ENCODE measurements at places on chromosomes 5 and 9. TPM values are rescaled to one million over a fixed set of nuclear protein-coding genes. Genes with fewer than 3 reads are reported as not detected.

DNA sequence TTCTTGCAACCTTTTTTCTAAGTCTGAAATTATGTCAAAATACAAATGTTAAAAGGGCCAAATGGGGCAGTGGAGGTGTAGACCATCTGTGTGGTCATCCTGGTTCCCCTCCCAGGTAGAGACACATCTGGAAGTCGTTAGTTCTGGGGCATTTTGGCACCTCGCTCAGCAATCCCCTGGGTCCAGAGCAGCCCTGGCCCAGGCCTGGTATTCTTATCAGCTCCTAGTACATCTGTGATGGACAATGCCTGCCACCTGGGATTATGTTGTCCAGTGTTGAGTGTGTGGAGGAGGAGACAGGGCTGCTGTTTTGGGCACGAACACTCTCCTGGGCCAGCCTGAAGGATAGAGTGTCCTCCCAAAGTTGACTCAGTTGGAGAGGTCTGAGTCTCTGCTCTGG is 74.8 kb downstream of the GADD45G start:
- no peak for DNase-seq
- H3K27me3 ChIP-seq, result no peaks in the 10 kb centered on the region
- H3K27ac ChIP-seq, result no peak overlapping the region
- H3K36me3 ChIP-seq, result no peaks in the 10 kb centered on the region
- H3K4me1 ChIP-seq, result no peaks in the 10 kb centered on the region
- H3K4me3 ChIP-seq, result no peak overlapping the region

DNA sequence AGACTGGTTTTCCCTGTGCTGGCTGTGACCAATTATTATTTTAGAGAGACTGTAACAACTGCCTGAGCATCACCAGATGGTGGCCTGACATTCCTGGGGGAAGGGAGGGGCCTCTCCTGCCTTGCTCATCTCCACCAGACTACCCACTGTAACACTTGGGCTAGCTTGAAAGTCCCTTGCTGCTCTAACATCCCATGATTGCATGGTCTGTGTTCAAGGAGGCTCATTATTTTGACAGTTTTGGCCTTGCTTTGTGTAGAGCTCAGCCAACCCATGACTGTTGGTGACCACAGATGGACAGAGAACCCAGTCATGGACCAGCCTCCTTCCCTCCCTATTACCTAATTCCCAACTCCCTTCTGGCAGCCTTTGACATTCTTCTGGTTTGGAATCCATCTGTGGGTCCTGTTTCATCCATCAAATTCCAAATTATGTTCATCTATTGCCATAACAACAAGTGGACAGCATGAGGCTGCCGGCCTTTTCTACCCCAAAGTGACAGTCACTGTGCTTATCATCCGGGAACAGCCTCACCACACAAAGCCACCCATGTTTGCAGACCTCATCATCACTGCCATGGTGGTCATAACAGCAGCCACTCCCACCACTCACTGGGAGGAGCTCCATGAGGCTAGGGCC is 49.0 kb upstream of the ICE1 start:
- no peaks in the 10 kb centered on the region for H3K27me3 ChIP-seq
- peak; percentile 36 for DNase-seq
- H3K4me1 ChIP-seq, result no peaks in the 10 kb centered on the region

- H3K27ac ChIP-seq, result no peak overlapping the region
- no peaks in the 10 kb centered on the region for H3K27me3 ChIP-seq
- no peak for DNase-seq
- H3K4me1 ChIP-seq, result no peaks in the 10 kb centered on the region
These were observed 117.9 kb downstream of the HCN1 start for GRCh38 chr5:45578270-45578669.

DNA sequence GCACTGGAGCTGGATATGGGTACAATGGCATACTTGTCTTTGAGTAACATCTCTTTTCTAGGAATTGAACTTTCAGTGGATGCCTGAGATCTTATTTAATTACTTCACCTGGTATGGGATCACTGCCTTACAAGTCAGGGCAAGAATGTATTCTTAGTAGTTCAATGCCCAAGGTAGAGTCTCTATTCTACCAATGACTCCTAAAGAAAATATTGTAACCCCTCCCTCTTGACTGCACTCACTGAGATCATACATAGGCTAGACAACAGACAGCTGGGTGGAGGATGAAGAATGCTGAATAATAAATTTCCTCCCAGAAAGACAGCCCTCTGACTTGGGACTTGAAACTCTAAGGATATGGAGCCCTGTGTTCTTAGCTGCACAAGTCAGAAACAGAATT is 1216.3 kb upstream of the ACO1 start:
- H3K4me1 ChIP-seq, result no peaks in the 10 kb centered on the region
- no peaks in the 10 kb centered on the region for H3K27me3 ChIP-seq
- H3K4me3 ChIP-seq, result no peak overlapping the region
- no peak for DNase-seq

GRCh38 chr9:131627326-131627647 is 82.0 kb downstream of the PRRT1B start:
- H3K36me3 ChIP-seq, result no peaks in the 10 kb centered on the region
- H3K27me3 ChIP-seq, result no peaks in the 10 kb centered on the region

DNA sequence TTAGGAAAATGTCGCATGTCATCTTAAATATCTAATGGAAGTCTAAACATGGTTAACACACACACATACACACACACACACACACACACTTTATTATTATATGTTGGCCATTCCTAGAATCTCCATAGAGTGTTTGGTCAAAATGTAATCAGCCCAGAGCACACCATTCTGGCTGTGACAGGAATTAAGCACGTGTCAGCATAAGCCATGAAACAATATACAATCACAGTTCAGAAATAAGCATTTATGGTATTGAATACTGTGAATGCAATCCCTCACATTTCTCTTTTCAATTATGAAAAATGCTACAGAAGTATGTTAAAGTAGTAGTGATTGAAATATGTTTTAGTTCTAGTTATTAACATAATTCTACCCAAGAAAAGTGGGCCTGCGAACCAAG is 611.6 kb downstream of the PRELID2 start:
- DNase-seq, result no peak
- H3K4me3 ChIP-seq, result no peak overlapping the region
- H3K27me3 ChIP-seq, result no peaks in the 10 kb centered on the region
- no peak overlapping the region for H3K27ac ChIP-seq

DNA sequence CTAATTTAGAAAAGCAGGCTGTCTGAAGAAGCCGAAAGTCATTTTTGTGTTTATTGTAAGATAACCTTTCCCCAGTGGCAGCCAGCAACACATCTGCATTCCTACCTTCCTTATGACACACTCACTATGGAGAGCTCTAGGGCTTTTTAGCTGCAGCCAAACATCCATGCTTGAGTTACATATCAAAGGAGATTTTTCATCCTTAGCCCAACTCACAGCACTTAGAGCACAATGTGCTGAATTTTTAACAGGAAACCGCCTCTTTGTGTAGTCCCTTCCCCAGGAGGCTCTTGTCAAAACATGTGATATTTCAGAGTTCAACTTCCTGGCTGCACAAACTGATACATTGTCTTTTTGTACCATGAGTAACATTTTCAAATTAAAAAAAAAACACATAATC is 379.2 kb downstream of the CTNND2 start:
- H3K27me3 ChIP-seq, result no peaks in the 10 kb centered on the region
- peak overlapping the region; percentile 9 for H3K27ac ChIP-seq
- no peak for DNase-seq

- H3K27ac ChIP-seq, result no peak overlapping the region
- no peak overlapping the region for H3K4me3 ChIP-seq
- H3K4me1 ChIP-seq, result no peaks in the 10 kb centered on the region
- no peak for DNase-seq
These were observed 117.2 kb downstream of the BNC2 start for GRCh38 chr9:16753256-16753655.

- DNase-seq, result no peak
- no peak overlapping the region for H3K27ac ChIP-seq
- no peak overlapping the region for H3K4me3 ChIP-seq
- no peaks in the 10 kb centered on the region for H3K27me3 ChIP-seq
- H3K4me1 ChIP-seq, result no peaks in the 10 kb centered on the region
- H3K36me3 ChIP-seq, result no peaks in the 10 kb centered on the region
These were observed 123.9 kb downstream of the RAB3C start for GRCh38 chr5:58706736-58707135.

DNA sequence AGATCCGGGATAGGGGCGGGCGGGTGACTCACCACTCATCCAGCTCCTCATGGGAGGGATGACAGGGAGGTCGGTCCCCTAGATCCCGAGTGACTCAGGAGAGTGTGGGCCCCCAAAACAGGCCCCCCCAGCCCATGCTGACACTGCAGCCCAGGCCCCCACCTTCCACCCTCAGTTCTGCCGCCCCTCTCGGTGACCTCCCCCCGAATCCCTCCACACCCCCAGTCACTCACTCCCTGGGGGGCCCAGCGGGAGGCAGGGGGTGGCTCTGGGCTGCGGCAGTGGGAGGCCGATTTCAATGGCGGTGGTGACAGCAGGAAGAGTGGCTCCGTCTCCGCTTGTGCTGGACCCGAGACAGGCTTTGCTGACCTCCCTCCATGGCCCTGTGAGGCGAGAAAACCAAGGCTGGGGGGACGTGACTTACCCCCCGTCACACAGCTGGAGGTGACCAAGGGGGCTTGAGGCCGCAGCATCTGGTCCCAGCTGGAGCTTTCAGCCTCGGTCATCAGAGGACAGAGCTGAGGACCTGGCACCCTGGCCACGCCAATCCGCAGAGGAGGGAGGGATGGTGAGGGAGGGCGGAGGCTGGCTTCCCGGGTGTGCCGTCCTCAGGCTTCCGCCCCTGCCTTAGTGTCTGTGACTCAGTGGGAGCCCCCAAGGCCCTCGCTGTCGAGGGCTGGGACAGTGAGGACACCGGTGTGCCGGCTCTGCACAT is 9.0 kb downstream of the GPSM1 start:
- peaks cover 39% of the 10 kb centered on the region for H3K4me1 ChIP-seq
- H3K27ac ChIP-seq, result no peak overlapping the region
- H3K27me3 ChIP-seq, result no peaks in the 10 kb centered on the region
- H3K4me3 ChIP-seq, result no peak overlapping the region
- H3K36me3 ChIP-seq, result no peaks in the 10 kb centered on the region

DNA sequence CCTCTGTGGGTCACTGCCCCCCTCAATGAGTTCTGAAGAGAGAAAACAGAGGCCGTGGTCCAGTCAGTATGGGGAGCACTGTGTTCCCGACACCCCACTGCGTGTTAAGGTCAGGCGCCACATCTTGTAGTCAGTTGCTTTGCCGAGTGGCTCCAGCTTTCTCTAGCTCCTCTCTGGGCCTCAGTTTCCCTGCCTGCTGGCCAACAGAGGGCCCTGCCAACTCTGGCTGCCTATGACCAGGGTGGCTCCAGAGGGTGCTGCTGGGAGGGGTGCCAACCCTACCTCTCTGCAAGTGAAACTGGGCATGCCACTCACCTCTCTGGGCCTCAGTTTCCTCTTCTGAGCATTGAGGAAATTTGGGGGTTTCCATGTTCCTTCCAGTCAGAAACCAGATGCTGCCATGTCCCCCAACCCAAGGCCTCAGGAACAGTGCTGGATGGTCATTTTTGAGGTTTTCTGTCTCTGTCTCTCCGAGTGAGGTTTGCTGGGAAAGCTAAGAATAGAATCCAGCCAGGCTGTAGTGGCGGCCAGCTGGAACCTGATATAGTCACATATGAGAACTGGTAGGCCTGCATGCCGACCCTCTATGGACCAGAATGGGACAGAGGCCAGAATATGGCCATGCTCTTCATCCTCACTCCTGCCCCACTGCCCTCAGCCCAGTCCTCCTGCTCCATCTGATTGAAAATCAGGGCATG is 132.1 kb downstream of the PHF2 start:
- H3K36me3 ChIP-seq, result no peaks in the 10 kb centered on the region
- H3K27ac ChIP-seq, result no peak overlapping the region
- DNase-seq, result no peak
- H3K4me1 ChIP-seq, result no peaks in the 10 kb centered on the region

- no peaks in the 10 kb centered on the region for H3K4me1 ChIP-seq
- no peak for DNase-seq
- H3K36me3 ChIP-seq, result no peaks in the 10 kb centered on the region
- no peak overlapping the region for H3K4me3 ChIP-seq
- no peak overlapping the region for H3K27ac ChIP-seq
These were observed 15.6 kb upstream of the DMXL1 start for GRCh38 chr5:119055294-119055693.

- no peak for DNase-seq
- no peaks in the 10 kb centered on the region for H3K4me1 ChIP-seq
- H3K27me3 ChIP-seq, result no peaks in the 10 kb centered on the region
- H3K27ac ChIP-seq, result no peak overlapping the region
- H3K4me3 ChIP-seq, result no peak overlapping the region
These were observed 14.6 kb upstream of the PBX3 start for GRCh38 chr9:125732562-125732961.

DNA sequence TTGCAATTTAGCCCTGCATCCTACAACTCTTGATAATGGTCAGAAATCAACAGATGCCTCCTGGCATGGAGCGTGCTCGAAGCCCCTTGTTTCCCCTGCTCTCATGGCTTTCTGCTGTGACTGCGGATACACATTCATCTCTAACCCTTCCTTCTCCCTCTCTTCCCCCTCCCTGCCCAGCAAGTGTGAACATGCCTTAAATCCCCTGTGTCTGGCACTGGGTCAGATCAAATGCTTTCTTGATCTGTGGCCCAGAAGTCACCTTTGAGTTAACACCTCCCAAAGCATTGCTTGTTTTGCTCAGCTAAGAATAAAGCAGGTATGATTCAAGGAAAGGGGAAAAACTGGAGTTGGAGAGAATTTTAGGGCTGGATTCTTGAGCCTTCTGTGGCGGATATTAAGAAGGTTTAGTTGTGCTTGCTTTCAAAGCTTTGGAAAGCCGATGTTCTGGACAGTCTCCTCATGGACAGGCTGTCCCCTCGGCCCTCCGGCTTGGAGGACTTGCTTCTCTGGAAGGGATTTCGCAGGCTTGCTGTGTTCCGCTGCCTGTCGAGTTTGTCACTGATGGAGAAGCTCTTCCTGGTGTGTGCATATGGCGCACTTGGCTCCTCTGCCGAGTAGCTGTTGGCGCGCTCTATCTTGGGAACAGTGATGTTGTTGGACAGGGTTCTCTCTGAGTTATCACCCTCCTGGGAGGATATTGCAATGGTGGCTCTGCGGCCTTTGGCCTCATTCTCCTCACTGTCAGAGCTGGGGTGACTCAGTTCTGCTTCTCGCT is 121.3 kb upstream of the KLF9 start:
- H3K27ac ChIP-seq, result no peak overlapping the region
- no peaks in the 10 kb centered on the region for H3K27me3 ChIP-seq
- H3K36me3 ChIP-seq, result no peaks in the 10 kb centered on the region
- H3K4me3 ChIP-seq, result no peak overlapping the region
- no peak for DNase-seq
- H3K4me1 ChIP-seq, result no peaks in the 10 kb centered on the region

DNA sequence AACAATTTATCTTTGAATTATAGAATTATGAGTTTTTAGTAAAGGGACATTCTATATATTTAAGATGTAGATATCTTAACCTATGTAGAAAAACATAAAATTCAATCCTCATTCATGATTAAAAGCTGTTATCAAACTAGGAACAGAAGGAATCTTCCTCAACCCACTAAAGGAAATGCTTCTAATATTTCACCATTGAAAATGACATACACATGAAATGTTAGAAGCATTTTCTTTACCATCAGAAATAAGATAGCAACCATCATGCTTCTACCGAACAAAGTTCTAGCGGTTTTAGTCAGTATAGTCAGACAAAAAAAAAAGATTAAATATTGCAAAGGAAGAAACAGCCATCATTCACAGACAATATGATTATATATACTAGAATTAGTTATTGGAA is 32.2 kb downstream of the SHOC1 start:
- DNase-seq, result no peak
- no peaks in the 10 kb centered on the region for H3K27me3 ChIP-seq
- no peak overlapping the region for H3K4me3 ChIP-seq

TMEM232 gene
- total RNA-seq, result 2.4 TPM

CSF1R gene
- 57.9 TPM for total RNA-seq

RABL6 gene
- 63.0 TPM for total RNA-seq

SLC36A2 gene
- 13.4 TPM for total RNA-seq

All from tibial nerve (tissue), 4 donors.